Right renal pelvis (tissue), 4 donors: ENCODE measurements at places on chromosomes 12 and 14. TPM values are rescaled to one million over a fixed set of nuclear protein-coding genes. Genes with fewer than 3 reads are reported as not detected.

DNA sequence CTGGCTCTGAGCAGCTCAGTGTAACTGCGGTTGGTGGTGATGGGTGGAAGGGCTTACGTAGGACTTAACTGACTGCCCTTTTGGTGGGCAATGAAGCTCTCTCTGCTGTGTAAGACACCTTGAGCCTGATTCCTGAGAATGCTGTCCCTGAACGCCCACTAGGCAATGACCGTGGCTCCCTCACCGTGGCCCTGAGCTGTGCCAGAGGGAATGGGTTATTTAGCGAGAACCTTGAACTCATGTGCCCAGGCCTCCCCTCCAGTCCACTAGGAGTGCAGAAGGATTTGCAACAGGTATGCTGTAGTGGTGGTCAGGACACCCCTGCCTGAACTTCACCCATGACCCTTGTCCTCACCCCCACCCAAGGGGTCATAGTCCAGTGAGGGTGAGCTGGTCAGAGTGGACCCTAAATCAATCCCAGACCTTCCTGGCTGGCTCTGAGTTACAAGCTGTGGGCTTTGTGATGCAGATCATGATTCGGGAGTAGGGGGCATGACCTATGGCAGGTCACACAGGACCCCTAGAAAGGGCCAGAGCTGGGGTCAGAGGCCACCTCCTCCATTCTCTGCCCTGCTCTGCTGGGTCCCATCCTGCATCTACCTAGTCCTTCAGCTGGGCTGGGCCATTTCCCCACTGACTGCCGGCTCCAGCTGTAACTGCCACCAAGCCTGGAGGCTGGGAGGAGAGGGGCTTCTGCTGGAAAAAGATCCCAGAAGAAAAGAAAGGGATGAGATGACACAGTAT is 14.5 kb upstream of the ANKRD33 start:
- DNase-seq: no peak

- DNase-seq: no peak
These were observed 311.9 kb upstream of the TBX3 start for GRCh38 chr12:114995891-114996290.

- DNase-seq: no peak
These were observed 217.6 kb downstream of the EFCAB11 start for GRCh38 chr14:89736881-89737280.

- no peak for DNase-seq
These were observed 23.5 kb upstream of the INF2 start for GRCh38 chr14:104665657-104666522.

DNA sequence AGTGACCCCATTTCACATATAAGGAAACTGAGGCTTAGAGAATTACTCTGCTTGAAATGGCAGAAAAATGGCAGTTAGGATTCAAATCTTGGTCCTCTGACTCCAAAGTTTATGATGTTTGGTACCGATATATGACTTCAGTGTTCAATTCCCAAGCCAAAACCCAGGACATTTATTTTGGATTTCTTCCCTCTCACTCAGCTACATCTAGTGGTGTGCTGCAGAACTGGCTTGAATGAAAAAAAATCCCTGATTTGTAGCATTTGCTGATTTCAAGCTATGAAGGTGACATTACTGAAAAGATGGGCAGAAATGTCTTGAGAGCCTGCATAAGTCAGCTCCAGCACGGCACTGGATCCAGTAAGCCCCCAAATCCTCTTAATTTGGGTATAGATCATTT is 106.4 kb downstream of the EFCAB11 start:
- no peak for DNase-seq

DNA sequence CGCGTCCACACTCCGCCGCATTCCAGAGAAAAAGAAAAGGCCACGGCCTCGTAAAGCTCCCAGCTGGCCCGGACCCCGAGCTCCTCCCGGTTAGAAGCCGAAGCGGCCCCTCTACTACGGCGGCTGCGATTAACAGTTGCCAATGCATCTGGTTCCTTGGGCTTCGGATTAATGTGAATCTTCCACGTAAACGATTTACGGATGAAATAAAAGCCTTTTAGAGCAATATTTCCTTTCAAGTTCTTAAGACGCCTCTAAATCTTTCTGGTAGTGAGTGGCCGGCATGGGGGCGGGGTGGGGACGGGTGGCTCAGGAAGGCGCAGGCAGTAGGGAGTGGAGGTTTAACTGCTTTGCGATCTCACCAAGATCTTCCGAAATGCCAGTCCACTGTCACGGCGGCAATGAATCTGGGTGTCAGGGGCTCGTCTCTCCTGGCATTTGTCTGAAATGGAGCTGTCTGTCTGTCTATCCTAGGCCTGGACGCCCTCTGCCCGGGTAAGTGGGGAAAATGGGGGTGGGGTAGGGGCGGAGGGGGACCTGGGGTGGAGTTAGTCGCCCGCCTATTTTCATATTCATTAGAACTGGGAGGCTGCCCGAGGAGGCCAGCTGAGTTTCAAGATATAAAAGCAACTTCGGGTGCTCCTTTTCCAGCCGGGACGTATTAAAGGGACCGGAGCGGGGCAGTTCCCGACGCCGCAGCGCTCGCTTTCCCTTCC is 413 bp upstream of the ALX1 start:
- no peak for DNase-seq

DNA sequence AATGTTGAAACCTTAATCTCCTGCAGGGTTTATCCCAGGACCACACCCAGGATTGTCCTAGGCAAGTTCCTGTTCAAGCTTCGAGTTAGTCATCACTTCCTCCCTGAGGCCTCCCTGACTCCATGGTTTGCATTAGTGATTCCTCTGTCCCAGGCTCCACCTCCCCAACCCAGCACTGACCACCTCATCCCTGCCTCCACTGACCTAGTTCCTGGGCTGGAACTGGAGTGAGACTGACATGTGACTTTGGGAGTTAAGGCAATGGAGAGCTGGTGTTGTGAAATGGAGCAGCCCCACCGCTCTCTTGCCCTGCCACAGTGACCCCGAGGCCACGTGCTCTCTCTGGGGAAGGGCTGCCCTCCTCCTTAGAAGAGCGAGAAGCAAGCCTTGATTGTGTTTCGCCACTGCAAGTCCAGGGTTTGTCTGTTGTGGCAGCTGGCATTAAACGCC is 15.8 kb upstream of the DTX1 start:
- no peak for DNase-seq

- DNase-seq: no peak
These were observed 317.9 kb downstream of the PCNX1 start for GRCh38 chr14:71225113-71225512.

GRCh38 chr14:37320106-37320505 is 122.4 kb downstream of the MIPOL1 start:
- no peak for DNase-seq

DNA sequence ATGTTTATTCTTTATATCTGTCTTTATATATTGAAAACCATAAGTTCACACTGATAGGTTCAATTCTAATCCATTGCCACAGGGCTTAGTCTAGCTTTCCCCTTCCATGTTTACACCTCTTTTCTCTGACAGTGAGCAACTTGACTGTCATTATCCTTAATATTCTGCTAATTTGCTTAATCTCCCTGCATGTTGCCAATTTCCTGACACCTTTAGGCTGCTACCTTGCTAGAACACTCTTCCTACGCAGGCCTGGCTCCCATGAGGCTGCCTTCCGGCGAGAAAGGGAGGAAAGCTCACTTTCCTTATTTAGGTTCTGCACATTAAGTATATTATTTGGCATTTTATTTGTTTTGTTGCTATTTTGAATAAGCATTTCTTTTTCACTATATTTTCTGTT is 12.8 kb upstream of the FRS2 start:
- DNase-seq: no peak

- DNase-seq: no peak
These were observed 208.8 kb upstream of the EEA1 start for GRCh38 chr12:93137656-93138612.

GRCh38 chr12:57185906-57186508 is 30.6 kb upstream of the NXPH4 start:
- no peak for DNase-seq

DNA sequence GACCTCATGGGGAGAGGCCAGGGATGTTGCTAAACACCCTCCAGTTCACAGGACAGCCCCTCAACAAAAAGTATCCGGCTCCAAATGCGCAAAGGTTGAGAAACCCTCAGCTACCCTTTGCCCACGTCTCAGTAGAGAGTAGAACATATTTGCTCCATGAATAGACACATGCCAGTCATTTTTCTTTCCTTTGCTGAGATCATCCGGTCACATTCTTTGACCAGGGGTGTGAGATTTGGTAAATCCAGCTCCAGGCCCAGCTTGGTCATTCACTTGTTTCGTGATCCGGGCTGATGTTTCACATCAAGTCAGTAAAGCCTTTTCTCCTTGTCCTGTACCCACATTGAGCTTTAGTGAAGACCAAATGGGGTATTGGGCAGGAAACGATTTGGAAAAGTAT is 83.6 kb upstream of the LHX5 start:
- DNase-seq: no peak

- no peak for DNase-seq
These were observed 873.6 kb downstream of the C12orf50 start for GRCh38 chr12:87155621-87156020.

DNA sequence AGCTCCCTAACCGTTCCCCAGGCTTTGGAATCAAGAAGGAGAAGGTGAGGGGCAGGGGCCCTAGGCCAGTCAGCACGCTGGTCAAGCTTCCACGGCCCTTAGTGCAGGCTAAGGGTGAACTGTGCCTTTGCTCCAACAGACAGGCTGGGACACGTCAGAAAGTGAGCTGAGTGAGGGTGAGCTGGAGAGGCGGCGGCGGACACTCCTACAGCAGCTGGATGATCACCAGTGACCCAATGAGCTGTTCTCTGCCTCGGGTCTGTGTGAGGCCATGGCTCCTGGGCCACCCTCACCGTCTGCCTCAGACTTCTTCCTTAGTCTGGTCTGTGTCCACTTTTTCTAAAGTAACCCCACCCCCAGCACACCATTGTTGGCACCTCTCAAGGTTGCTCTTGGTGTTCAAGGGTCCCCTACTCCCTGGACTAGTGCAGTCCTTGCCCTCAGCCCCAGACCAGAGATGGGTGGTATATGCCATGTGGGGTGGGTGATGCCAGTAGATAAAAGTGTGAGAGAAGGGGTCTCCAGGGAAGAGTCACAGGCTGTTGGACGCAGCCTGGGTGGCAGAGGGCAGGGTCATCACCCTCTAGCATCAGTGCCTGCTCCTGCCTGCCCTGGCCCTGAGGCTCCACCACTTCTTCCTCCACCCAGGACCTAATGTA is 20.7 kb downstream of the PRPF40B start:
- no peak for DNase-seq

- no peak for DNase-seq
These were observed 32.1 kb downstream of the TECPR2 start for GRCh38 chr14:102394717-102395375.

DNA sequence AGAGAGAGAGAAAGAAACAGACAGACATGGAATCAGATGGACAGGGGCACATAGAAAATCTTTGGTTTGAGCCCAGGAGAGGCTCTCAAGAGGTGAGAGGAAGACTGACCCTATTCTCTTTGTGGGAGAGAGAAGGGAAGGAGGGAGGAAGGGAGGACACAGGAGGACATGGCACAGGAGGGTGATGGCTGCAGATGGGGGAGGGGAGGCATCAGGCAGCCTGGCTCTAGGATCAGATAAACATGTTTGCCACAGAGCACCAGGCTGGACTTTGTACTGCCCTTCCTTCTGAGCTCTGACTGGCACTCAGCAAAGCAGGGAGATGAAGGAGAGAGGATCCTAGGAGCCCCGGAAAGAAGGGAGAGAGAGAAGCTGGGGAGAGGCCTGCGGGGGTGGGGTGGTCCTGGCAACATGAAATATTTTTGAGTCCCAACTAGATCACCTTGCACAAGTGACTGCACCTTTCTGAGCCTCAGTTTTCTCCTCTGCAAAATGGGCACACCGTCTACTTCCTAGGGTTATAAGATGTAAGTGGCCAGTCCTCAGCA is 6.1 kb downstream of the HNF1A start:
- DNase-seq: no peak

- DNase-seq: no peak
These were observed 1.6 kb downstream of the MLEC start for GRCh38 chr12:120688527-120689071.

DNA sequence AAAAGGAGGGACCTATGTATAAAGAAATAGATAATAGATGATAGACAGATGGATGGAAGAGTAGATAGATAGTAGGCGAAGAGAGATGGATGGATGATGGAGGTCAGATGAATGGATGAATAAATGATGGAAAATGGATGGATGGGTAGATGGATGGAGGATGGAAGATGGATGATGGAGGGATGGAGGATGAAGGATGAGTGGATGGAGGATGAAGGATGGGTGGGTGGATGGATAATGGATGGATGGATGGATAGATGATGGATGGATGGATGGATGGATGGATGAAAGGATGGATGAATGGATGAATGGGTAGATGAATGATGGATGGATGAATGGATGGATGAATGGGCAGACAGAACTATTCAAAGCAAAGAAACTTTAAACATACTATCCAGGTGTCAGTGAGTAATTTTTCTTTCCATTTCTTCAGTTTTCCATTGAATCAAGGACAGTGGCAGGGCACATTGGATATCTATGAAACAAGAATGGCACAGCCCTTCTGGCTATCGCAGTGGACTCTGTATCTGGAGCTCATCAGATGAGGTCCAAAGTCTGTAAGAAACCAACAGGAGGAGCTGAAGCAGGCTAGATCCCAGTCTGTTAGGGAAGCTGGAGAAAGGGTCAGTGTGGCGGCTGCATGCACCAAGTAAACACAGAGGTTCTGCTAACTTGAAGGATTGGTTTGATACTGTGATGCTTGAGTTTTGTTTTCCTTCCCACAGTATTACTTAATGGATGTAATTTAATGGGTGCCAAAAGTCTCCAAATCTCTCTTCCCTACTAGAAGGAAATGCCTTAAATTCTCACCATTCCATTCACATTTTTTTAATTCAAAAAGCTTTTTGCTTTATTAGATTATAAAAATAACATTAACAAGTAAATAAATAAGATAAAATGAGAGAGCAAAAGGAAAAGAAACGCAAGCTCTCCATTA is 18.1 kb upstream of the MED13L start:
- DNase-seq: no peak

- DNase-seq: no peak
These were observed 136.3 kb upstream of the TMPO start for GRCh38 chr12:98379106-98379505.

GRCh38 chr12:27221625-27222387 is 22.3 kb upstream of the STK38L start:
- no peak for DNase-seq

GRCh38 chr12:26112703-26113147 is 12.1 kb downstream of the BHLHE41 start:
- no peak for DNase-seq

- no peak for DNase-seq
These were observed 1.9 kb downstream of the REM2 start for GRCh38 chr14:22884738-22885523.

The E2F7 gene
- 7.2 TPM for polyA plus RNA-seq

The SUSD6 gene
- polyA plus RNA-seq: 21.2 TPM

The TAC3 gene
- polyA plus RNA-seq: 1.5 TPM

The NANOG gene
- polyA plus RNA-seq: 0.63 TPM

The GPR132 gene
- polyA plus RNA-seq: 0.48 TPM

The KLHL33 gene
- polyA plus RNA-seq: 0.48 TPM

The LRP1-AS gene
- not detected for polyA plus RNA-seq

The GLIPR1L1 gene
- 0.36 TPM for polyA plus RNA-seq

The NT5DC3 gene
- 3.3 TPM for polyA plus RNA-seq

The NYNRIN gene
- polyA plus RNA-seq: 47.5 TPM

The STYX gene
- 19.0 TPM for polyA plus RNA-seq

The CLEC4D gene
- polyA plus RNA-seq: 0.35 TPM

The B4GALNT3 gene
- 14.3 TPM for polyA plus RNA-seq

The CLECL1 gene
- polyA plus RNA-seq: 0.32 TPM

The RPS6KA5 gene
- polyA plus RNA-seq: 6.9 TPM

The DIO3 gene
- 0.10 TPM for polyA plus RNA-seq
